ENCODE measurements at places on chromosomes 5 and 9.

GRCh38 chr9:36997414-36997813 is 36.7 kb downstream of the PAX5 start:
- peak; percentile 77 for DNase-seq

DNA sequence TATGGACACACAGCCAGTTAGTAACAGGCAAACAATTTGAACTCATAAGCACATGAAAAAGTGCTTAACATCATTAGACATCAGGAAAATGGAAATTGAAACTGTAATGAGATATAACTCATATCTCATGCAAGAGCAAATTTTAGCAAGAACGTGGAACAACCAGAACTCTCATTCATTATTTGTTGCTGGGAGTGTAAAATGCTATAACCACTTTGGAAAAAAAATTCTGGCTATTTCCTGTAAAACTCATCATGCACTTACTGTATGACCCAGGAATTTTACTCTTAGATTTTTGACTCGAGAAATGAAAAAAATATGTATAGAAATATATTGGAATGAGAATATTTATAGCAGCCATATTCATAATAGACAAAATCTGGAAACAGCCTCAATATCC is 205.7 kb upstream of the PUM3 start:
- DNase-seq: no peak

- no peak for DNase-seq
Measured at GRCh38 chr5:67033880-67034651, 162.5 kb downstream of the CD180 start.

GRCh38 chr9:121557581-121558447 is 58.2 kb upstream of the GGTA1 start:
- peak; percentile 95 for DNase-seq

DNA sequence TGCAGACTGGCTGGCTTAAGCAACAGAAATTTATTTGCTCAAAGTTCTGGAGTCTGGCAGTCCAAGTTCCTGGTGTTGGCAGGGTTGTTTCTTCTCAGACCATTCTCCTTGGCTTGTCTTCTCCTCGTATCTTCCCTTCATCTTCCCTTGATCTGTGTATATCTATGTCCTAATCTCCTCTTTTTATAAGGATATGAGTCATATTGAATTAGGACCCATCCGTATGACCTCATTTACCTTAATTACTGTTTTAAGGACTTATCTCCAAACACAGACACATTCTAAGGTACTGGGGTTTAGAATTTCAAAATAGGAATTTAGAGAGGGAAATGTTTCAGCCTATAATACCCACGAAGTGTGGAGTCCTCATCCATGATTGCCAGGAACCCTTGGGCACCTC is 13.1 kb upstream of the LPAR1 start:
- DNase-seq: no peak

All from kidney tubule cell (primary cell).